ENCODE measurements at places on chromosomes 2 and 18.

DNA sequence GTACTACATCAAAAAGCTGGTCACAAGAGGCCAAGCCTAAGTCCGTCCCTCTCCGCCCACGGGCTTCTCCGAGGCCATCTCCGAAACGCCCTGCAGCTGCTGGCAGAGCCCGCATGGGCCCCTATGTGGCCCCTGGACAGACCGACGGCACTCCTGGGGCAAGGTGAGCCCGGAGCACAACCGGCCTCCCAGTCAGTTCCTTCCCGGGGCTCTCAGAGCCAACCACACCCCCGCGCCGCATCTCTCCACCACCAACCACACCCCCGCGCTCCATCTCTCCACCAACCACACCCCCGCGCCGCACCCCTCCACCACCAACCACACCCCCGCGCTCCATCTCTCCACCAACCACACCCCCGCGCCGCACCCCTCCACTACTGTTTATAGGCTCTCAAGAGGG lies 93.5 kb downstream of the ZNF516 start:
- no peak for DNase-seq

DNA sequence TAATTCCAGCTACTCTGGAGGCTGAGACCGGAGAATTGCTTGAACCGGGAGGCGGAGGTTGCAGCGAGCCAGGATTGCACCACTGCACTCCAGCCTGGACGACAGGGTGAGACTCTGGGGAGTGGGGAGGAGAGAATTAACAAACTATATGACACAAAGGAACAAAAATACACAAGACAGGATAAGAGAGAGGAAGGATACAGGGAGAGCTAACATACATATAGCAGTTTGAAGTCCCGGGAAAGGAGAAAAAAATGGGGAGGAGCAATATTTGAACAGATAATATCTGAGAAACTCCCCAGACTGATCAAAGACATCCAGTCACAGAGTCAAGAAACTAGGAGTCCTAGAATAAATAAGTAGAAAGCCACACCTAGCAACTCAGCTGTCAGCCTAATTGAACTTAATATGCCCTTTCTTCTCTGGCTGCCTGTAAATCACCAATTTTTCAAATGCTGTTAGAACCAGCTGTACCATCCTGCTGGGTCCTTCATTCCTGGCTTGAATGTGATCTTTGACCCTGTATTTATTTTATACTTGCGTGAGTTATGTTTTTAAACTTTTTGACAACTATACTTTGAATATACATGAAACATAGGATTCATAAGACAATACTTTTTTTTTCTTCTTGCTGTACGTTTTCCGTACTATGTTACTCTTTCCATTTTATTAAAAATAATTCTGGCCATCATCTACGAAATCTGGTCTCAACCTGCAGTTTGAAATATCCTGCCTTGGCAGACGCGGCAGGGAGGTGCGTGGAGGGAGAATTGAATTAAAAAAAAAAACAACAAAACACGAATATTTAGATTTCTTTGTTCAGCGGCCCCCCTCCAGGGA lies 876 bp upstream of the CYP27A1 start:
- DNase-seq, result no peak

- DNase-seq, result peak; percentile 74
Measured at GRCh38 chr18:59802031-59802430, 97.8 kb upstream of the PMAIP1 start.

GRCh38 chr2:45643095-45643494 lies 8.4 kb upstream of the PRKCE start:
- no peak for DNase-seq

- DNase-seq, result no peak
Measured at GRCh38 chr2:113132414-113133021, 5.1 kb downstream of the IL1RN start.

DNA sequence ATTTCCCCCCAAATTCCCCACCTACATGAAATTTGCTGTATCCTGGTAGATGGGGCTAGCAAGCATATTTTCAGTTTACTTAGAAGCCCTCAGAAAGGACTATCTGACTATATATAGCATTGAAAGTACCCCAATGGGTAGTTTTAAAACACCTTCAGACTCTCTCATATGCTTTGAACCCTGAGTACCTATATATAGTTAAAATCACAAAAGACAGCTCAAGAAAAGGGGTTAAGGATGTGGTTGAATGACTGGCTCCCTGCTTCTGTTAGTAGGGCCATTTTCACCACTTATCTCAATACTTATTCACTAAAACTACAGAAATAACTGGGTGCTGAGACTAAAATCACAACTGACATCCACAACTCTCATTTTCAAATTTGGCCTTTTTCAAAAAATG lies 18.5 kb downstream of the WDPCP start:
- no peak for DNase-seq

DNA sequence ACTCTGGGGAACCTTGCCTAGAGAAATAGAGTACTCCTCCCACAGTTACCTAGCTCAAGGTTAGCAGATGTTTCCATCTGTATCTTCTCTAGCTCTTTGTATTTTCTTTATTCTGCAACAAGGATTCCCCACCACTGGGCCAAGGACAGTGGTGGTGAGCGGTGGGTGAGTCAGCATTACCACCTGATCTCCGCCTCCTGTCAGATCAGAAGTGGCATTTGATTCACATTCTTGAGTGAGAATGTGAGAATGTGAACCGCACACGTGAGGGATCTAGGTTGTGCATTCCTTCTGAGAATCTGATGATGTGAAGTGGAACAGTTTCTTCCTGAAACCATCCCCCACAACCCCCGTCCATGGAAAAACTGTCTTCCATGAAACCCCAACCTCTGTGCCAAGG lies 9.0 kb downstream of the EPB41L3 start:
- DNase-seq, result no peak

- DNase-seq, result no peak
Measured at GRCh38 chr2:58535990-58536389, 294.9 kb upstream of the FANCL start.

- DNase-seq, result no peak
Measured at GRCh38 chr2:105544591-105545377, 145.9 kb upstream of the FHL2 start.

GRCh38 chr2:148578493-148578884 lies 66.1 kb upstream of the EPC2 start:
- no peak for DNase-seq

GRCh38 chr18:75464356-75464755 lies 36.9 kb upstream of the SMIM21 start:
- no peak for DNase-seq

- no peak for DNase-seq
Measured at GRCh38 chr2:144705328-144706245, 185.7 kb upstream of the ZEB2 start.

GRCh38 chr2:234952270-234953115 lies 676 bp downstream of the SH3BP4 start:
- DNase-seq, result no peak

DNA sequence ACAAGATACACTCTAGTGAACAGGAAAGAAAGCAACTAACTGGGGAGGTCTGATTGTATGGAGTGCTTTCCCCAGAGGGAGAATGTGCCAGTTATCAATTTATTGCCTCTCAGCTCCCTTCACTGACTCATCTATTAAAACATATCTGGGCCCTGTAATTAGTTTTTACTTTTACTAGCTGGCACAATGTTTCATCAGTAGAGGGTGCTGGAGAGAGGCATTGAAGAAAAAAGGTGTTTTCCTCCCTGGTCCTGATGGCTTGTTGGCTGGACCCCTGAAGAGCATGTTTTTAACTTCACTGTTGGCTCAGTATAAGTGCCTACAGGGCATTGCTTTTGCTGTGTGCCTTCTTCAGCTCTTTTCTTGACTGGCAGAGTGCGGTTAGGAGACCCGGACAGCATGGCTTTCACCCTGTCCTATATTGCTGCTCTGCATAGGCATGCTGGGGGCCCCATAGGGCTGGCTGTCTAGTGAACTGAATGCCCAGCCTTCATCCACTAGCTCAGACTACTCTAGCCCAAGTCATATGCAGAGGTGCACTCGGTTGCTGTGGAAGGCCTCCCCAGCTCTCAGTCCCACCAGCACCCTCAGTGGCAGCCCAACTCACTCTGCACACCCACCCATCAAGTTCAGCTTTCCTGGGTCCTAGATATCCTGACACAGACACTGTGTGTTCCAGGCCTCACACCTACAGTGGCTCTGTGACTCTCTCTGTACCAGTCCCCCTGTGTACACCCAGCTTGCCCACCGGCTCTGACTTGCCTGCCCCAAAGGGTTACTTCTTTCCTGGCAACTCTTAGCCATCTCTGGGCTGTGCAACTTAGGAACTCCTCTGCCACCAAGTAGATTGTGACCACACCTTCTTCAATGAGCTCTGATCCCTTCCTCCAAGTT lies 62.3 kb upstream of the ACYP2 start:
- DNase-seq, result no peak

DNA sequence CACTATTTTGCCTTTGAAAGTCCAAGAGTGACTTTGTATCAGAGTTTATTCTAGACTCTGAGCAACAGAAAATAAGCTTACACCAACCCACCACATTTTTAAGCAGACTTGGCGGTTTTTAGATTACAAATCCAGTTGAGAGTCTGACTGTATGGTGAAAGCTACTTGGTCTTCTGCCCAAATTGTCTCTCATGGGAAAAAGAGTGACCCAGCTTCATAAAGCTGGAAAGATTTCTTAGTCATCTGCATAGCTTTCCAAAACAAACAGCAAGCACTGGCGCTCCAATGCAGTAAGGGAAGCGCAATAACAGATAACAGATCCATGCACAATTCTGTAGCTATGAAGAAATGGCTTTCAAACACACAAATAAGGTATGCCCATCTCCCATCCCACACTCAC lies 7.1 kb downstream of the DSG1 start:
- DNase-seq, result no peak

- DNase-seq, result no peak
Measured at GRCh38 chr18:44588508-44588907, 92.2 kb upstream of the SETBP1 start.

- DNase-seq, result no peak
Measured at GRCh38 chr2:11329776-11330175, 14.7 kb downstream of the ROCK2 start.

GRCh38 chr2:151809073-151809383 lies 19.2 kb downstream of the ARL5A start:
- no peak for DNase-seq

GRCh38 chr2:173030561-173031490 lies 44.8 kb upstream of the MAP3K20 start:
- DNase-seq, result no peak

- DNase-seq, result no peak
Measured at GRCh38 chr18:57730146-57730545, 73.0 kb downstream of the ATP8B1 start.

GRCh38 chr2:16096962-16097361 lies 156.6 kb downstream of the MYCN start:
- no peak for DNase-seq

DNA sequence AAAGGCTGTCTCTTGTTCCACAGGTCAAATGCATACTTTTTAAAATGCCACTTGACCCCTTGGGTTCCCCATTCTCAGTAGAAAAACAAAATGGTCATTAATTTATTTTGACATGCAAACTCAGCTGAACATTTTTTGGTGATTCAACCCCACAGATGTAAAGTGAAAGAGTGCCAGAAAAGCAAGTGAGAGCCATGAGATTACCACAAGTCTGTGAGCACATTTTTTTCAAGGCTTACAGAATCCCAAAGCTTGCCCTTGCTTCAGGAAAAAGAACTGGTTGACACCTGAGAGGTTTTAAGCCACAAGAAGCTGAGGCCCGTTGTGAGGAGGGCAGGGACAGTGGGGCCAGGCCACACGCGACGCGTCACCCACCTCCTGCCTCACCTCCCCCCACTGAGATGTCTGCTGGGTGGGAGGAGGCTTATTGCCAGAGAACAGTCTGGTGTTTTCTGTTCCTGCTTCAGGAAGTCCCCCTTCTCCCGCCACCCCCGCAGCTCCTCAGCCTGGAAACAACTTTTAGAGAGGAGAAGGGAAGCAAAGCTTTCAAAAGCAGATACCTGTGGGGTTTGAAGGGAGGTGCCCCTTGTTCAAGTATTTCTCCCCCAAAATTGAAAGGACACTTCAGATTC lies 70.4 kb upstream of the CYP1B1 start:
- DNase-seq, result no peak

All from T-helper 1 cell (primary cell).